ENCODE measurements at places on chromosomes 4 and X.
A peak's percentile ranks its signal among the peaks of the same experiment; 100 is the strongest.

DNA sequence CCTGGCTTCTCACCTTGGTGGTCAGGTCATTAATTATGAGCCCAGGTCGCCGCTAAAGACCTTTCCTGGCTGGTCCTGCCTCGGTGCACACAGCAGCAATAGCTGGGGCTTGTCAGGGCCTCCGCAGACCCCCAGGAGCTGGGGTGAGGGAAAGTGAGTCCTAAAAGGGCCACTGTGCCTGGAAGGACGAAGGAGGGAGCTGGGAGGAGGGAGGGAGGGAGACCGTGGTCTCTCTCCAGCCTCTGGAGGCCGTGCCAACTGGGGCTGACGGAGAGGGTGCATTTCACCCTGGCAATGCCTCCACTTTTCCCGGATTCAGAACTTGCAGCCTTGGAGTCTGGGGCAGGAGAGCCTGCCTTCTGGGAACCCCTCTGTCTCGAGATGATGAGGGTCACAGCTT lies 60.4 kb downstream of the CRLF2 start:
- H3K36me3 ChIP-seq: no peaks in the 10 kb centered on the region
- no peak overlapping the region for H3K27ac ChIP-seq
- DNase-seq: no peak
- no peak overlapping the region for H3K4me3 ChIP-seq

- DNase-seq: no peak
- no peaks in the 10 kb centered on the region for H3K36me3 ChIP-seq
- no peaks in the 10 kb centered on the region for H3K4me1 ChIP-seq
Measured at GRCh38 chr4:71545168-71545567, 206.3 kb downstream of the SLC4A4 start.

GRCh38 chr4:52904421-52904820 lies 42.3 kb downstream of the RASL11B start:
- H3K27ac ChIP-seq: no peak overlapping the region
- no peak overlapping the region for H3K4me3 ChIP-seq
- H3K36me3 ChIP-seq: no peaks in the 10 kb centered on the region
- DNase-seq: no peak
- H3K27me3 ChIP-seq: no peaks in the 10 kb centered on the region

DNA sequence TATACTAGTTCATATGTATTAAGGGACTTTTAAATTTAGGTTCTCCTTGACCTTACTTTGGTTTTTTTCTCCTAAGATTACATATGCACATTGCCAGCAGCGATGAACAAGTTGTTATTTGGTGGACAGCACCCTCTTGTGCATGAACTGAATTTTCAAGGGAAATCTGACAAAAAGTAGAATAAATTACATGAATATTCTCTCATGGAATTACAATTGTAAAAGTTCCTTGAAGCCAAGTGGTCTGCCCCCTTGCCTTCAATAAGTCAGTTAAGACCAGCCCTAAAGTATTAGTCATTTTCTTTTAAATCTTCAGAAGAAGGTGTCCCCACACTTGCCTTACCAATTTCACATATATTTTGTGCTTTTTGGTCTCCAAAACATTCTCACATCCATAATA lies 30.7 kb upstream of the SMARCA5 start:
- peak; percentile 2 for DNase-seq
- no peaks in the 10 kb centered on the region for H3K36me3 ChIP-seq

DNA sequence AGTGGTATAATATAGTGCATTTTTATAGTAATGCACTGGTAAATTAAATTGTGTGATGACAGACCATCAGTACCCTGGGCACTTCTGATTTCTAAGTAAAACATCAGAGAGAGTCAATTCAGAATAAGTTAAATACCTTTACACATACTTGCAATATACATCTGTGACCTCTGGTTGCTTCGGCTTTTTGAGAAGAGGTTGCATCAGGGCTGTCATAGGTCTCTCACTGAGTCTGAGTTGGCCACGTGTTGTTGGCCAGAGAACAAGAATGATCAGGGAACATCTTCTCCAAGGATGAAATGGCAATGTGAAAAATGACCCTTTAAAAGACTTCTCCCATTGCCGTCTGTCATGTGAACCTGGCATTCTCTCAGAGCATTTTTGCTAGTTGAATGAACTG lies 36.9 kb upstream of the PUDP start:
- no peaks in the 10 kb centered on the region for H3K36me3 ChIP-seq
- H3K27ac ChIP-seq: no peak overlapping the region
- H3K27me3 ChIP-seq: no peaks in the 10 kb centered on the region
- no peak for DNase-seq

Data from Panc1 (cell line).